ENCODE measurements at places on chromosomes 1 and 21.

- DNase-seq, result no peak
These were observed 8.0 kb downstream of the RUNX3 start for GRCh38 chr1:24921938-24922662.

DNA sequence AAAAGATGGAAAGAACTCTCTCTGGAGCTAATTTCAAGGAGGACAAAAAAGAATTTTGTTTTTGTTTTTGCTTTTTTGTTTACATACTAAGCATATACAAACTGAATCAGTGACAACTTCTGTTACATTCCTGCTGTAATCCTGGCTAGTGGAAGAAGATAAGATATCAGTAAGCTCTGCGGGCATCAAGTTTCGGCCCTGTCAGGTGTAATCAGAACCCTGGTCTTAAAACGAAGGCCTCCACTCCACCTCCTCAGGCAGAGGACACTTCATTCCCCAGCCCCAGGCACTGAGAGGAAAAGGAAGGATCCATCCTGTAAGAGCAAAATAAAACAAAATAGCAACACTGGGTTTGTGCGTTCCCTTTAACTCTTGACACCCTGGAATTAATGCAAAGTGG lies 88.9 kb upstream of the ARHGAP29 start:
- no peak for DNase-seq

DNA sequence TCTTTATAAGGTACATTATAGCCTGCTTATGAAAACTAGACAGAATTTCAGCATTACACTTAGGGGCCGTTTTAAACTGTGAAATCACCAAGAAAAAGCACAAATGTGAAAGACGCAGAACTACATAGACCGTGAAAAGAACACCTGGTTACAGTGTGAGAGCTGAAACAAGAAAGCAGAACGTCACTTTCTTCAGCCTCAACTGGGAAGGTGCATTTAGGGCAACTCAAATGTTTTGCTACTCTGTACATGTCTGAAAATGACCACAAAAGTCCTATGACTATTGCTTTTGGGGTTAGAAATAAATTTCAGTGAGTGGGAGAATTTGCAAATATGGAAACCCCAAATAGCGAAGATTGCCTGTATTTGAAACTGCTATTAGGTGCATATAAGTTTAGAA lies 268.7 kb downstream of the OLFM3 start:
- no peak for DNase-seq

- DNase-seq, result peak; percentile 77
These were observed 1.7 kb upstream of the KIF26B start for GRCh38 chr1:245153081-245153551.

GRCh38 chr1:56330391-56331026 lies 248.9 kb downstream of the PLPP3 start:
- DNase-seq, result no peak

- DNase-seq, result no peak
These were observed 15.1 kb downstream of the FOXJ3 start for GRCh38 chr1:42319871-42320484.

- DNase-seq, result peak; percentile 99
These were observed 45.3 kb upstream of the ITPKB start for GRCh38 chr1:226784081-226785049.

- DNase-seq, result no peak
These were observed 13.6 kb downstream of the CNST start for GRCh38 chr1:246579818-246580217.

GRCh38 chr21:42248783-42249597 lies 30.1 kb downstream of the ABCG1 start:
- DNase-seq, result peak; percentile 72

DNA sequence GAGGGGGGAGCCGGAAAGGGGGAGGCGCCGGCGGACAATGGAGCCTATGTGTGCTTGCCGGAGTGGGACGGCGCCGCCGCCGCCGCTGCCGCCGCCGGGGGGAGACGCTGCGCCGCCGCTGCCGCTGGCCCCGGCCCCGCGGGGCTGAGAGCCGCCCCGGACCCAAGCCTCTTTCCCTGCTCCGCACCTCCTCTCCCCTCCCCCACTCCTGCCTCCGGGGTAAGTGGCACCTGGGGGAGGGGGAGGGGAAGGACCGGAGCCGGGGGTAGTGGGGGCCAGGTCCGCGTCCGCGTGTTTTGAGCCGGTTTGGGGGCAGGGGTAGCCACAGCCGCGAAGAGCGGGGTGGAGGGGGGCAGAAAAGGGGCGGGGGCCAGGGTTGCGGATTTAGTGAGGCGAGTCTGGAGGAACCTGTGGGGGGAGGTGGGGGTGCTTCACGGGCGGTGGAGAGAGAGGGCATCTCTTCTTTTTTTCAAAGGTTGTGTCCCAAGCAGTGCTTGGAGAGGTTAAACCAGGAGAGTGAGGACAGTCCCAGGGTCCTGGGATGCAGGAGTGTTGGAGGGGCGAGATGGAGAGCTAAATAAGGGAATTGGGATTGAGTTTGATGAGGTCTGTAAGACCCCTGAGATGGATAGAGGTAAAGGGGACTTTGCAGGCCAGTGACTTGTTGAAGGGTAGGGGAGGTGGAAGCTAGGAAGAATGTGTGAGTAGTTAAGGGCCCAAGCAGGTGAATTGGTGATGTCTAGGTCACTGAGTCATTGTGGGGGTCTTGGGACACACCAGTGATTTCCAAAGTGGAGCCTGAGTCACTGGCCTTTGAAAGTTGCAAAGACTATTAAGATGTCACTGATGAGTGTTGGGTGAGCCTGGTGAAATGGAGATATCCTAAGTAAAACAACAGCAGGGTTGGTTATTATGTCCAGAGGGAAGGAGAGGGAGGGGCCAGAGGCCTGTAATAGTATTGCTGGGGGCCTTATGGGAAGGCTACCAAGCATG lies 59.1 kb downstream of the BCL9 start:
- peak; percentile 41 for DNase-seq

GRCh38 chr1:17594026-17594425 lies 54.5 kb downstream of the ARHGEF10L start:
- no peak for DNase-seq

DNA sequence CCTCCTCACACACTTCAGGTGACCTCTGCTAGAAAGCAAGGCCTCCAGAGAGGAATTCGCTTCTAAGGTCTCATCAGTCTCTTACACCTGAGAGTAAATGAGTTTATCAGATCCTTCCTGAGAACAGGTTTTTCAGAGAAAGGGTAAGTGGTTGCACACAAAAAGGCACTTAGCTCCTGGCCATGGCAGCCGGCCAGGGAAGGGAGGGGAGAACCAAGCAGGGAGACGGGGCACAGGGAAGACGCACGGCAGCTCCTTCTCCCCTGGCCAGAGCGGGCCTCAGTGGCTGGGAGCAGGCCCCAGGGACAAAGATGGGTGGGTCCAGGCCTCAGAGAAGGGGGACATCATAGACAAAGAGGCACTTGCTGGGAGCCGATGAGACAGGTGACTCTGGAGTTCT lies 3.6 kb upstream of the TNNT2 start:
- no peak for DNase-seq

DNA sequence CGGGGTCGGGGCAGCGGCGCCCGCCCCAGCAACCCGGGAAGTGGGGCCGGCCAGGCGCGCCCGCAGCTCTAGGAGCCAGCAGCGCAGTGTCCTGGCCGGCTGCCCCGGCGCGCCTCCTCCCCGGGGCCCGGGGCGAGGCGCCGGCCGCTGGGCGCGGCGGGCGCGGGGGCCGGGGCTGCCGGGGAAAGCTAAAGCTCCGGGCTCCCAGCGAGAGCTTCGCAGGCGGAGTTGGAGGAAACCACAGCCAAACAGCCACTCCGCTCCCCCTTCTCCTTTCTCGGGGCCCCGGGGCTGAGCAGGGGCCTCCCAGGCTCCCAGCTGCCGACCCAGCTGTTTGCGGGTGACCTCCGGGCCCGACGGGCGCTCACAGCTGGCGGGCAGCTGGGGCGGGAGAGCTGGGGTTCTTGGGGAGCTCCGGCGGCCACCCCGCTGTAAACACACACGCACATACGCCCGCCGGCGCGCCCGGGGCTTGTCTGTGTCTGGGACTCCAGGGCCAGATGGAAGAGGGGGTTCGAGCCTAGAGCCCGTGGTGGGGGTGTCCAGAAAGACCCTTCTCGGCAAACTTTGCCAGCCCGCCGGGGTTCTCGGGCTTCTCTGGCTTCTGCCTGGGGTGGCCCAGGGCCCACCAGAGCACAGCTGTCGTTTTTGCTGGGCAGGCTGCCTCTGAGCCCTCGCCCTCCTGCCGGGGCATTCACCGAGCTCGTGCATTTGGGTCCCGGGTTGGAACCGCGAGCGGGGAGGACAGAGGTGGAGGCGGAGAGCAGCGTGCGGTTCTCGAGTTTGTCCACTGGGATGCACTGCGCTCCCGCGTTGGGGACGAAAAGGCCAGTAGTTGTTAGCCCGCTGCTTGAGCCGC lies 1.5 kb downstream of the AJAP1 start:
- peak; percentile 95 for DNase-seq

DNA sequence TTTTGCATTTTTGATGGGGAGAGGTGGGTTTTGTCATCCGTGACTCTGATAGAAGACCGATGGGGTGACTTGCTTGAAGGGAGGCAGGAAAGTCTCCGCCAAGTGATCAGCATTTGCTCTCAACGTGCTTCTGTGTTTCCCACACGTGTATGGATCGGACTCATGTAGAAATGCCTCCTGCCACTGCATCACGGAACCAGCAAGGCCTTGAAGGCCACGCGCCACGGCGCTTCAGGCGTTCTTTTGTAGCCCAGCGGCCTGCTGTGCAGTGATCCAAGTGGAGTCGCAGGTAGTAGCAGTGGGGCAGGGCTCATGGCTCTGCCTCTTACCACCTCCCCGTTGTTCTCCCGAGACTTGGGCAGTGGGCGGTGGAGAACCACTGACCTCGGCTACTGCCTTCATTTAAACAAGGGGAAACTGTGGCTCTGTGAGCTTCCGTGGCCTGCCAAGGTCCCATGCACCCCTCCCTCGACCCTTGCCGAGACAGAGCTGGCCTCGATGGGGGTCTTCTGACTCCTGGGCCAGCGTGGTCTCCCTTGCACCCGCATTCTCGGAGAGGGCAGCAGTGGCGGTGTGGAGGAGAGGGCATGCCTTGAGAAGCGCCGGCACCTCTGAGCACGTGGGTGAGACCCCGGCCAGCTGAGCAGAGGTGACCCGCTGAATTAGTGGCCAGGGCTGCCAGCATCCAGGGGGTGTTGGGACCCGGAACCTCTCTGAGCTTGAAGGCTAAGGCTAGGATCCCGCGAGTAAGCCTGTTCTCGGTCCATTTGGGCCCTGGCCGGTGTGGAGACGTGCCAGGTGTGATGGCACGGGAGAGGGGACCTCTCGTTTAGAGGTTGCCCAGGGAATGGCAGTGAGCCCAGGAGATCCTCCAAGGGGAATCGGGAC lies 46.1 kb upstream of the ABCG1 start:
- no peak for DNase-seq

- no peak for DNase-seq
These were observed 27.7 kb downstream of the CXADR start for GRCh38 chr21:17540530-17540929.

DNA sequence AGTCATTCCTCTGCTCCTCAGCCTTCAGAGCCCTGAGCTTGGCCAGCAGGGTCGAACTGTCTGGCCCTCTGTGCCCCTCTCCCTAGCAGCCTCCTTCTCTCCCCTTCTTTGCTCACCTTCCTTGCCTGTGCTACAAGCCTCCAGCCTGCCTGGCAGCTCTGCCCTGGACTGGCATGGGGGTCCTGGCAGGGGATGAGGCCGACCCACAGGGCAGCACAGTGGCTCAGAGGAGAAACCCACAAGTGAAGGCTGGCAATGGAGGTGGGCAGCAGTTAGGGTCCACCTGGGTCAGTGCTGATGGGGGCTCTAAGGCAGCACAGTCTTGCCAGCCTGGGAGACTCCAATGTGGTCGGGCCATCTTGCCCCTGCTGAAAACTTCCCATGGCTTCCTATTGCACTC lies 274.2 kb downstream of the GRIK3 start:
- no peak for DNase-seq

DNA sequence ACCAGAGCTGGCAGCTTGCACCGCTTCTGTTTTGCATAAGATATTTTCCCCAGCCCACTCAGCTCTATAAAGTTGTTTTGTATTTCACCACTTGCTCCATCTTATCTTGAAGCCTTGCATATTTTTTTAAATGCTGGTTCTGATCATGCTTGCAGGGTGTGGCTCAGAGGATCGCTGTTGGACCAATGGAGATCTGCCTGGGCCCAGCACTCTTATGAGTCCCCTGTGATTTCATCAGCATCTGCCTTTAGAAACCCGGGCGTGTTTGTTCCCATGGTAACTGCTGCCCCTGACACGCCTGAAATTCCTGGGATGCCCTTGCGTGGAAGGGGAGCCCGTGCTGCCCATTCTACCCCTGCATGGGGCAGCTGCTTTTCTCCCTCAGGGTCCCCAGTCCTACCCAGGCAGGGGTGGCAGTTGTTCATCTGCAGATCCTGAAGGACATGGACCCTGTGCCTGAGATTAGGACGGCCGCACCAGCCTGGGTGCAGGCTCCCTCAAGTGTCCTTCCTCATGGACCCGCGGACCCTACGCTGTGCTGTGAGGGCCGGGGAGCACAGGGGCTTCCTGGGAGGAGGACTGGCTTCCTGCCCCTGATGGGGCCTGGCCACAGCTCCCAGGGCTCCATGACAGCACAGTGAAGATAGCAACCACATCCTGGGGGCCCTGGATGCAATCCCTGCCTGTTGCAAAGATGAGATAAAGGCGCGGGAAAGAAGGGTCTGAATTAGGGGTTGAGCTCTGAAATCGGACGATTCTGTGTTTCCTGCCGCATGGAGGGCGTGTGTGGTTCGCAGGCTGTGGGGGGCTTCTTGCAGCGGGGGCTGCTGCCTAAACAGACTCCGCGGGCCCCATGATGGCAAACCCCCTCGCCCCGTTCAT lies 226.5 kb downstream of the SDCCAG8 start:
- DNase-seq, result no peak

DNA sequence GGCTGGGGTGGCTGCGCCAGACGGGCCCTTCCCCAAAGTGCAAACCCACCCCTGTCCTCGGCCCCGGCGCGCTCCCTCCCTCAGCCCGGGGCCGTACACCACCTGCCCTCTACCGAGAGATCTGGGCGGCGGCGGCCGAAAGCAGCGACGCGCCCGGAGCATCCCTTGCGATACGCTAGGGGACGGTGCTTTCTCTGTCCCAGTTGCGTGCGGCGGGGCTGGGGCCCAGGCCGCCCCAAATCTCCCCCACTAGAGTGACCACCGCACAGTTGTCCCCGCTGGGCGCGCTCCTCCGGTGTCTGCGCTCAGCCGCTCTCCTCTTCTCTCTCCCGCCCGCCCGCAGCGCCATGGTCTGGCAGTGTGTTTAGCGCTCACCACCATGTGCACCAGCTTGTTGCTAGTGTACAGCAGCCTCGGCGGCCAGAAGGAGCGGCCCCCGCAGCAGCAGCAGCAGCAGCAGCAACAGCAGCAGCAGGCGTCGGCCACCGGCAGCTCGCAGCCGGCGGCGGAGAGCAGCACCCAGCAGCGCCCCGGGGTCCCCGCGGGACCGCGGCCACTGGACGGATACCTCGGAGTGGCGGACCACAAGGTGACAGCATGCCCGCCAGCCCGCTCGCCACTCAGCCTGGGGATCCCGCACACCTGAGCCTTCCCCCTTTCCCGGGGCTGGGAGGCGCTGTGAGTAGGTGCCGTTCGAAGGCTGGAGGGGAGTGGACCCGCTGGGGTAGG lies 1.0 kb downstream of the ST6GALNAC5 start:
- DNase-seq, result no peak

- DNase-seq, result no peak
These were observed 3.2 kb downstream of the COL16A1 start for GRCh38 chr1:31700468-31701090.

All from pons (tissue), 1 donor.